Breast epithelium (tissue), 4 donors: ENCODE measurements at places on chromosomes 6 and 20. TPM values are rescaled to one million over a fixed set of nuclear protein-coding genes. Genes with fewer than 3 reads are reported as not detected.

DNA sequence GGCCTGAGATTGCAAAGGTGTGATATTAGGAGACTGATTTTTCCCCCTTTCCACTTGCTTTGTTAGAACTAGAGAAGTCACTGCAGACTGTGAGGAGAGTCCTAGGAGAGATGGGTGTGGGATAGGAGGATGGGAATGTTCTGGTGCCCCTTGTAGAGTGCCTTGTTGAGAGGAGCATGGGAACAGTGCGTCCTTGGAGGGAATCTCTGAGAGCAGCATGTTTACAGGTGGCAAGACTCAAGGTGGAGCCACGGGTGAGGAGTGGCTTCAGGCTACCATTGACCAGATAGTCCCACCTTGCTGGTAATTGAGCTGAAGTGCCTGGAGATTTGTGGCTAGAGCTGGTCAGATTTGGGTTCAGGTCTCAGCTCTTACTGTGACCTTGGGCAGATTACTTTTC lies 6.0 kb downstream of the PLCG1 start:
- H3K36me3 ChIP-seq = no peaks in the 10 kb centered on the region
- peaks cover 14% of the 10 kb centered on the region for H3K4me1 ChIP-seq
- no peaks in the 10 kb centered on the region for H3K27me3 ChIP-seq
- no peak overlapping the region for H3K4me3 ChIP-seq
- no peak for DNase-seq

DNA sequence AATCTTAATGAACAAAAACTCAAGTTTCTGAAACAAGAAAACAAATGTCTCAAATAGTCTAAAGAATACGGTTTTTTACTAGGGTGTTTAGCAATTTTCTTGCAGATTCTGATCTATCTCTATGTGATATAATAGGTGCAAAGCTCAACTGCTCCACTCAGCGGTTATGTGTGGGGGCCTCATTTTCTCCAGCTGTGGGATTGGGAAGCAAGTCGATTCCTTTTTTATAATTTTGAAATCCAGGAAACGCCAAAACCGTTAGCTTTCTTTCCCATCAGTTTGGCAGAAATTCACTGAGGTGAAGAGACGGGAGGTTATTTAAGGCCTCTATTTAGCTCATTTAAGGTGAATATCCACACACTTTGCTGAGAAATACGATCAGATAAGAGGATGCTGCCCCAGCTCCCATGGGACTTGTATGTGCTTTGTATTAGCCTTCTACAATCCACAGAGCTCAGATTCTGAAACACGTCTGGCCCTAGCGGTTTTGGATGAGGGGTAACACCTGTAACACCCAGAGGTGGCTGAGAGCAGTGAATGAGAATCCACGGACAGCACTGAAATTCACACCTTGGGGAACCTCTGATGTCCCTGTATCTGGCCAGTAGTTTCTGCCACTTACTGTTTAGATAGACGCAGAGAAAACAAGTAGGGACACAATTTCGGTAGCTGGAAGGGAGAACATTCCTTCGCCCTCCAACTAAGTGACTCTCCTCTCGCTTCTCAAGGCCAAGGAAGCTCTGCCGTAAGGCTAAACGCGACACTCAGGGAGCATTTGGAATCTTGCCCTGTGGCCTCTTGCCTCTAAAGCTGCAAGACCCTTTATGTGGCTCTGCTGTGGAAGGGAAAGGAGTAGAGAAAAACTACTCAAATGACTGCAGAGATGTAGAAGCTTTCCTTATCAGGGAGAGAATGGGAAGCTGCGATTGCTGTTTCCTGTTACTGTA lies 6.5 kb upstream of the BCAS4 start:
- no peak for DNase-seq
- no peaks in the 10 kb centered on the region for H3K4me1 ChIP-seq
- H3K4me3 ChIP-seq = no peak overlapping the region
- H3K27me3 ChIP-seq = no peaks in the 10 kb centered on the region

Gene CTSZ
- total RNA-seq = 135 TPM

Gene RPP40
- total RNA-seq = 9.2 TPM

DNA sequence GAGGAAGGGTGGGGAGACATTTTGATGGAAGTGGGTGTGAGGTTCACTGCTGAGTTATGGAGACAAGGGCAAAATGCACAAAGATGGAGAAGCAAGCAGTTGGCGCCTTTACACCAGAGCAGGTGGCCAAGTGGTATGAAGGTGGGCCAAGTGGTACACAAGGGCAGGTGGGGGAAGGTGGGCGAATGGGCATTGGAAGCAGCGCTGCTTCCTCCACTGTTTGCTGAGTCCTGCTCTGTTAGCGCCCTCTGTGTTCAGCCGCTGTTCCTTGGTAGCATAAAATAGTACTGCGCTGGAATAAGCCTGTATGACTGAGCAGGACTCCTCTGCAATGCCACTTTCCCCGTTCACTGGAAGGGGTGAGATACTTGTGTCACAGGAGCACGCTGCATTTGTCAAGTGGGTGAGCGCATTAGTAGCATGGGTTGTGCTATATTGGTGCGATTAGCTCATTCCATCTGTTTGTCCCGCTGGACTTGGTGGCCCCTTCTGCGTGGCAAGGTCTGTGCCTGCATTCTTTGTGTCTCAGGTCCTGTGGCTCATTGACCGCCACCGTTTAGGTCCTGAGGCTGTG lies 116.4 kb downstream of the TOX2 start:
- no peak for DNase-seq
- no peaks in the 10 kb centered on the region for H3K36me3 ChIP-seq
- no peaks in the 10 kb centered on the region for H3K4me1 ChIP-seq
- H3K27ac ChIP-seq = no peak overlapping the region

Gene MRPS26
- total RNA-seq = 50.8 TPM

Gene ECT2L
- total RNA-seq = 0.15 TPM

DNA sequence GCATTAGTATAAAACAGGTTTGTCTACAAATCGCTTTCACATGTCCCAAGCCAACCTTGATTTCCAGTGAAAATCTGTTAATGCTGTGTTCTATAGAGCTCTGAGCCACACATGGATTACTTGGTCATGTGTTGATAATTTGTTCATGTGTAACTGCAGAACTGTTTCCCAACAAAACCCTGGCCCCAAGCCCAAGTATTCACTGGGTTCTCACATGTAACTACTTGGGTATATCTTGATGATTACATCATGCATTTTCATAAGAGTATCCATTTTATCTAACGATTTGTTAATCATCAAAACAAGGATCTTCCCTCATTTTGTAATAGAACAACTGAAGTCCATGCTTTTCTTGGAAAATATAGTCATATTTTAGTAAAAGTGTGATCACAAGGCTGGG lies 657.6 kb downstream of the PRKN start:
- no peak for DNase-seq
- no peak overlapping the region for H3K4me3 ChIP-seq

DNA sequence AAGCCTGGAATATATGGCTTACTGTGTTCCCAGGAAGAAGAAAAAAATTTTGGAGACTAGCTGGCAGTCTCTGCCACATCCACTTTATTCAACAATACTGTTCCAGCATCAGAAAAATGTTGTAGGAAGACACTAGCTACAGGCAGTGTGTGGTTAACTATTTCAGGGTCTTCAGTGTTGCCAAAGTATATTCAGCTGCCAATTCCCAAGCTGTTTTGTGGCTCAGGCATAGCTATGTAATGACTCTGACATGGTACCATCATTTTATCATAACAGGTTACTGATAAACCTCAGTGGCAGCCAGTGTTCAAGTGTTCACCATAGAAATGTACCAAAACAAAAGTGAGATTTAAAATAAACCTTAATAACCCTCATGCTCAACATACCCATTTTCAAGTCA lies 503.1 kb downstream of the ADGRB3 start:
- H3K4me3 ChIP-seq = no peak overlapping the region
- no peaks in the 10 kb centered on the region for H3K27me3 ChIP-seq
- H3K4me1 ChIP-seq = no peaks in the 10 kb centered on the region
- no peak overlapping the region for H3K27ac ChIP-seq

DNA sequence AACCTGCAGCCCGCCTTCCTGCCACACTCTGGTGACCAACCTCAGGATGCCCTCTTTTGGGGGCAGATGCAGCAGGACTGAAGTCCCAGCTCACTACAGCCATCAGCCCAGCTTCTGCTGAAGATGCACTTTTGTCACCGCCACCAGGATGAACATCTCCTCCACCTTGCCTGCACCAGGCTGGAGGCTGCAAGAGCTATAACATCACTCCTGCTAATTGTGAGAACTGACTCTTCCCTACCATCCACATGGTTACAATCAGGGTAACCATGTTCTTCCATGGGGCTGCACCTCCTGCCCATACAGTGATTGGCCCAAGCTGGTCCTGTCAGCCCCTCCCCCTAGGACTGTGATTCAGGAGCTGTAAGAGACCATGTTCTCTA lies 2.0 kb upstream of the ACTL10 start:
- H3K27me3 ChIP-seq = no peaks in the 10 kb centered on the region
- peaks cover 5% of the 10 kb centered on the region for H3K4me1 ChIP-seq
- no peaks in the 10 kb centered on the region for H3K36me3 ChIP-seq

DNA sequence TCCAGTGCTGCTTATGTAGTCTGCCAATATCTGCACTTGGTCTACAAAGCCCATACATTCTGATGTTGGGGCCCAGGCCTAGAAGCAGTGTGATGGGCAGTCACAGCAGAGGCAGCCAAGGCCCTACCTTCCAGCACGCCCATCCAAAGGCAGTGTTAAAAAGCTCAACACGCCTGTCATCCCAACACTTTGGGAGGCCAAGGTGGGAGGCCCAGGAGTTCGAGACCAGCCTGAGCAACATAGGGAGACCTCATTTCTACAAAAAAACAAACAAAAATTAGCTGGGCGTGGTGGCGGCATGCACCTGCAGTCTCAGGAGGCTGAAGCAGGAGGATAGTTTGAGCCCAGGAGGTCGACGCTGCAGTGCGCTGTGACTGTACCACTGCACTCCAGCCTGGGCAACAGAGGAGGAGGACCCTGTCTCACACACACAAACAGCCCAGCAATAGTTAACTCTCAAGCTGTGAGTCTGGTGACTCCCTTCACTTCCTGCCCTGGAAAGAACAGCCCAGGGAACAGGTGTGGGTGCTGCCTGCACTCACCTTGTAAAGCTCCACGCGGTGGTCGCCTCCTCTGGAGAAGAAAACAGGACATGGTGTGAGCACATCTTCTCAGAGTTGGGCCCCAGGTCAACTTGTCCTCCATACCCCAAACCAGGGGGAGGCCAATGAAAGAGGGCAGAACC lies 68.8 kb downstream of the PYGB start:
- H3K4me3 ChIP-seq = no peak overlapping the region
- no peaks in the 10 kb centered on the region for H3K4me1 ChIP-seq
- no peaks in the 10 kb centered on the region for H3K36me3 ChIP-seq

GRCh38 chr20:41696428-41696827 lies 78.3 kb upstream of the CHD6 start:
- no peak for DNase-seq
- H3K27ac ChIP-seq = no peak overlapping the region
- no peak overlapping the region for H3K4me3 ChIP-seq
- H3K36me3 ChIP-seq = no peaks in the 10 kb centered on the region
- H3K27me3 ChIP-seq = no peaks in the 10 kb centered on the region
- no peaks in the 10 kb centered on the region for H3K4me1 ChIP-seq

Gene MEI4
- total RNA-seq = not detected

- no peaks in the 10 kb centered on the region for H3K36me3 ChIP-seq
- H3K27me3 ChIP-seq = no peaks in the 10 kb centered on the region
Measured at GRCh38 chr6:22294301-22294700, 2.5 kb downstream of the PRL start.

DNA sequence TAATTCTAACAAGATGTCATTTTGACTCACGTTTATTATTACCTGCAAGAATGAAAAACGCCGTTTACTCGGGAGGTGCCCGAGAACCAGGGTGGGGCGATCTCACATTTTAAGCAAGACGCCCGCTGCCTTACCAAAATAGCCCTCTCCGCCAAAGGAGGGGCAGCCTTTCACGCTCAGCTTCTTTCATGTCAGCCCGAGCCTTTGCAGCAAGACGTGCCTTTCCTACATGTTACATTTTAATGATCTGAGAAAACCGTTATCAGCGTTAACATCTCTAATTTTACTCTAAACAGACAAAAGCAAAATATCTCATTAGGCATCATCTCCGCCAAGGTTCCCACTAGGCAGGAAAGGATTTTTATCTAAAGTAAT lies 2.0 kb downstream of the BACH2 start:
- no peaks in the 10 kb centered on the region for H3K27me3 ChIP-seq
- no peaks in the 10 kb centered on the region for H3K36me3 ChIP-seq
- no peak for DNase-seq
- no peaks in the 10 kb centered on the region for H3K4me1 ChIP-seq

DNA sequence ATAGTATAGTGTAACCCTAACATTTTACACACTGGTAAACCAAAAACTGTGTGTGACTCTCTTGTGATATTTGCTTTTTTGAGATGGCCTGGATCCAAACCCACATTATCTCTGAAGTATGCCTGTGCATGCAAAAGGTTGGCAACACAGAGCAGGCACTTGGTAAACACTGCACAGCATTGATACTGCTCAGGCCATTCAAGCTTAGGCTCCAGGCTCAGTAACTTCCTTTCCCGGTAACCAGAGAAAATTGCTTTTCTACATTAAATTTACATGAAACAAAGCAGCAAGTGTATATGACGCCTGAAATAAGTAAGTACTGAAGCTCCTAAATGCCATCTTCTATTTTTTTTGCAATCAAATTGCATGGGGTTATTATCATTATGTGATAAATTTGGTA lies 205.7 kb downstream of the EPM2A start:
- no peaks in the 10 kb centered on the region for H3K36me3 ChIP-seq
- no peak overlapping the region for H3K4me3 ChIP-seq
- no peak for DNase-seq
- no peak overlapping the region for H3K27ac ChIP-seq

Gene NOX3
- not detected for total RNA-seq

Gene CYP39A1
- 6.9 TPM for total RNA-seq

DNA sequence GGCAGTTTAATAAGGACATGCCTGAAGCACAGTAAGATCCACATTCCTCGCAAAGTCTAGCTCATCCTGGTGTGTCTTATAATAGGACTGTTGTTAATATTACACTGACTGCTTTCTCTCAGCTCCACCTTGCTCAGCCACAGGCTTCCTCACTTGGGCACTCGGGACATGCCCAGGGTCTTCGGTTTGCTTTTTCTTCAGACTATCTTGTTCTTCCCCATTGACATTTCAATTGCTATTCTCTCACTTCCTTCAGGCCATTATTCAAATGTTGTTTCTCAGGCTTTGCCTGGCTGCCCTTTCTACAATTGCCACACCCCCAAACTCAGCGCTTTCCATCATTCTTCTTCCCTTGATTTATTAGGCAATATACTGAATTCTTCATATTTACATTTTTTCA lies 274.8 kb upstream of the RGS17 start:
- H3K36me3 ChIP-seq = no peaks in the 10 kb centered on the region
- no peak overlapping the region for H3K4me3 ChIP-seq
- no peaks in the 10 kb centered on the region for H3K4me1 ChIP-seq
- no peak overlapping the region for H3K27ac ChIP-seq
- no peaks in the 10 kb centered on the region for H3K27me3 ChIP-seq

- H3K4me1 ChIP-seq = no peaks in the 10 kb centered on the region
- no peaks in the 10 kb centered on the region for H3K27me3 ChIP-seq
- H3K36me3 ChIP-seq = peaks cover 20% of the 10 kb centered on the region
- no peak for DNase-seq
- no peak overlapping the region for H3K4me3 ChIP-seq
- no peak overlapping the region for H3K27ac ChIP-seq
Measured at GRCh38 chr20:62277253-62277652, 25.5 kb upstream of the ADRM1 start.
